Mammary epithelial cell (primary cell): ENCODE measurements at places on chromosomes 3 and 15.

- no peak for DNase-seq
These were observed 2.1 kb upstream of the CCDC33 start for GRCh38 chr15:74233851-74234597.

DNA sequence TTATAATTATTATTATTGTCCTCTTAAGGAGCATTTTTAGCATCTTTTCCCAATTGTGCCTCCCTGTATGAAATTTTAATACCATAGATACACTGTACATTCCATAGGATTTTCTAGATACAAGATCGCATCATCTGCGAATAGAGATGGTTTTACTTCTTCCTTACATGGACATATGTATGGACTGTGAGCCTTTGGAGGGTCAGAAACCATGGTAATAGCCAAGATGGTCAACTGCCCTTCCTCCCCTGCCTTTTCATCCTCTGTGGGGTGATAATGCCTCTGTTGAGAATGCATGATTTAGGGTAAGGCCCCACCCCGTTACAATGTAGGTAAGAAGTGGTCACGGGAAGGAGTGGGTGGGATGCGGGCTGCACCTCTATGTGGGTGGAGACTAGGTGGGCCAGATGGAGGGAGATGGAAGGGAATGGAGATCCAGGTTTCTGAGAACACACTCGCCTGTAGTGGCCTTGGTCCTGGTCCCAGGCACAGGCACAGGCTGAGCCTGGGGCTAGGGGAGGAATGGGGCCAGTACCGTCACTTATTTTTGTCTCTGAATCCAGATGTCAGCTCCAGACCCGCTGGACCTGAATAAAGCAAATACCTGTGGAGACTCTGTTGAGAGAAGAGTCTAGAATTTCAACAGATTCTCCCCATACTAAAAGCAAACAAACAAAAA lies 31.7 kb downstream of the GOLGA6A start:
- DNase-seq: no peak

- no peak for DNase-seq
These were observed 74.6 kb downstream of the ARHGEF26 start for GRCh38 chr3:154195620-154196356.

GRCh38 chr15:101000271-101000681 lies 81.1 kb downstream of the LRRK1 start:
- DNase-seq: no peak

DNA sequence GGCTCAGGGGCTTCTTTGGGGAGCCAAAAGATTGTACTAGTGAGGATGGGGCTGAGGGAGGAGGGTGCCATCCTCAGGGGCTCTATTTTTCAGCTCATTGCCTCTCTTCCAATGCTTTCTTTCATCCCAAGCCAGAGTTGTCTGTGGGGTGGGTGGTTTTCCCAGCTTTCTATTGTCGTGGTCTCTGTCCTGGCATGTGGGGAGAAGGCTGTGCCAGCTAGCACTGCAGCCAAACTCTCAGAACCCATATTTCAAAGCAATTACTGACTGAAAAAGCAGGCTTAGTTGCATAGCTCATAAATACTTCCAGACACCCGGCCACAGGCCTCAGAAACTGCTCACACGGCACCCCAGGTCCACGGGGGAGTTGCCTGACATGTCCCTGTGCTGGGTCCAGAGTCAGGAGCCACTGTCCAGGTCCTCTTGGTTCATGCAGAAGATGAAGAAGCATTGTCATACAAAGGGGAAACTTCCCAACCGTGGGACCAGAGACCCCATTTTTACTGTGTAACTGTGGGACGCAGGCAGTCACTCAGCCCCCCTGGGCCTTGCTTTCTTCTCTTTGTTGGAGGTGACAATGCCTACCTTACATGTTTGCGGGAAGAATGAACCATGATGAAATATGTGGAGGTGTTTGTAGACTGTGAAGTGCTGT lies 27.6 kb downstream of the FGD5 start:
- DNase-seq: no peak
